ENCODE measurements at places on chromosomes 16 and 17.

DNA sequence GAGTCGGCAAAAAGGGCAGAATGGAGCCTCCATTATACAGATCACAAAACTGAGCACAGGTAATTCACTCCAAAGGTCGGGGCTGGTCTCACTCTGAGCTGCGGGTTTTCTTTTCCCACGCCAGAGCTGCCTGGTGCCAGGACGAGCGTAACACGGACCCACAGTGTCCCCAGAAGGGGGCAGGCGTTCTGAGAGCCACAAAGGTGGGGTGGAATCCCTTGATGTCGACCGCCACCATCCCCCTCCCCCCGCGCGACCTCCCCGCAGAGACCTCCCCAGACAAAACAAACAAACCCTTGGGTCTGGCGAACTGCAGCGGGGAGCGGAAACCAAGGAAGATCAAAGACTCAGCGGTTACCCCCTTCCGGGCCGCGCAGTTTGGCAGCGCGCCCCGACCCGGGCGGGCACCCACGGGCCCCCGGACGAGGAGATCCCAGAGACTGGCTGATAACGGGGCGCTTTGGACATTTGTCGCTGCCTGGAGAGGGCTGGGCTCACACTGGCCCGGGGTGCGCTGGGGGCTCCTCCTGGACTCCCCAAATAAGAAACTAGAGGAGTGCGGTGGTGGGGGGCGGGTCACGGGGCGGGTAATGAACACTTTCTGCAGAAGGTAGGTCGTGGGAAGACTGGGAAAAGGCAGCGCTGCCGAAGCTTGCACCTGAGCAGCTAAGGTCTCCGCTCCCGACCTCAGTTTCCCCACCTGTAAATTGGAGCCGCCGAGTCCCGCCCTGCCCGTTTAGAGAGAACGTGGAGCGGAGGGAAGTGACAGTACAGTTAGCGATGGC, 664 bp upstream of the NKD1 start:
- DNase-seq = no peak

DNA sequence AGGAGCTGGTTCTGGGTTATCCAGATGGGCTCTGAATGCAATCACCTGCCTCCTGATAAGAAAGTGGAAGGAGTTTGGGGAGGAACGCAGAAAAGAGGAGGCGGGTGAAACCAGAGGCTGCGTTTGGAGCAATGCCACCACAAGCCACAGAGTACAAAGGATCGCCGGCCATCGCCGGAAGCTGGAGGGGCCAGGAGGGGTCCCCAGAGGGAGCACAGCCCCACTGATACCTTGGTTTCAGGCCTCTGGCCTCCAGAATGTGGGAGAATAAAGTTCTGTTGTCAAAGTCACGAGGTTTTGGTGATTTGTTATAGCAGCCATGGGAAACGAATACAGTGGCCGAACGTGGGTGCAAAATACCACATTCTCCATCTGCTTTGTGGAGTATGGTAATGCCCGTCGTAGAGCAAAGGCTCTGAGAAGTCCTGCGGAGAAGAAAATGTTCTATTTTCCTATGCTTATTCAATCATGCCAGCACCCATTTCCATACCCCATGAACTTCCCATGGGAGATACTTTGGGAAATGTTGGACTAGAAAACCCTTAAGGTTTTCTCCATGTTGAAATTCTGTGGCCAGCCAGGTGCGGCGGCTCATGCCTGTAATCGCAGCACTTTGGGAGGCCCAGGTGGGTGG, 51.4 kb downstream of the ZDHHC7 start:
- DNase-seq = no peak

DNA sequence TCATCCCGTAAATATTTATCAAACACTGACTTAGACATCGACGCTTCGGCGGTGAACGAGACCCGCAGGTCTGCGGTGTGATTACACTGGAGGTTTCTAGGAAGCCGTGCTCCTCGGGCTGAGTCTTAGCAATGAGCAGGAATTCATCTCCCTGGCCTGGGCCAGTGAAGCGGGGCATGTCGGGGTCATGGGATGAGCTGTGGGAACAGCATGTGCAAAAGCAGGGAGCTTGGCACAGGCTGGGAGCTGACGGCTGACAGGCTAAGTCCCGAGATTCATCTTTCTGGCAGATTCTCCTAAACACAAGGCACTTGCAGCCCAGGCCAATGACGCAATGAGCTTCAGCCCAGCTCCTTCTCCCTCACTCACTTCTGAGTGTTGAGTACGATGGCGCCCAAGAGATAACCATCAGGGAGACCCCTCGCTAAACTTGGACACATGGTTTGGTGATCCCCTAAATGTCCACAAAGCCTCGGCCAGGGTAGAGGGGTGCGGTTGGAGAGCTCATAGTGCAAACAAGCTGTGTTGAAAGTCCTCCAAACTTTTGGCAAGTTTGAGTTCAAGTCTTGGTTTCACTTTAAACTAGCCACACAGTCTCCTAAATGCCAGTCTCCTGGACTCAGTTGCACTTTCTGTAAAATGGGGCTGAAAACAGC, 12.8 kb downstream of the CRISPLD2 start:
- peak; percentile 97 for DNase-seq

DNA sequence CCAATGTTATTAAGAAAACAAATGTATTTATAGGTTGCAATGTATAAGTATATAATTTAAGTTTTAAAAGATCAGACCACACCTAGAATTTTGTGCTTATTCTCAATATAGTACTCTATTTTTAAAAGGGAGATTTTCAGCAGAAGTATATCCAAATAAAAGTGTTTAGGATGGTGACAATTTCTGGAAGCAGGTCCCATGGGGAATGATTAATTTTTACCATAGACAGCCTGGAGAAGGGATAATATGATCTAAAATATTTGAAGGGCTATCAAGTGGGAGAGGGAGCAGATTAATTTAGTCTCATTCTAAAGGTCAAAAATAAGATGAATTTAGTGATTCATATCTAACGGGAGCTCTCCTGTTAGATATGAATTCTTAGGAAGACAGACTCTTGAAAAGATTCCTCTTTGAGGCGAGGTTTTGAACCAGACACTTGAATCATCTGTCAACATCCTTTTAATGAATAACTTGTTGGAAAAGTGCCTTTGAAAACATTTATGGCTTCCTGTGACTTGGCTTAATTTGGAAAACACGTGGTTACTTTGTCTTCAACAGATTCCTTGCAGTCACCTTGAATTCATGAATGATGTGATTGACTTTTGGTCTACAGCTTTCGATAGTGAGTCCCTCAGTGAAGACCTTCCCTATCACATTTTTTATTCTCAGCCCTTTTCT, 29.3 kb upstream of the SMIM36 start:
- no peak for DNase-seq

DNA sequence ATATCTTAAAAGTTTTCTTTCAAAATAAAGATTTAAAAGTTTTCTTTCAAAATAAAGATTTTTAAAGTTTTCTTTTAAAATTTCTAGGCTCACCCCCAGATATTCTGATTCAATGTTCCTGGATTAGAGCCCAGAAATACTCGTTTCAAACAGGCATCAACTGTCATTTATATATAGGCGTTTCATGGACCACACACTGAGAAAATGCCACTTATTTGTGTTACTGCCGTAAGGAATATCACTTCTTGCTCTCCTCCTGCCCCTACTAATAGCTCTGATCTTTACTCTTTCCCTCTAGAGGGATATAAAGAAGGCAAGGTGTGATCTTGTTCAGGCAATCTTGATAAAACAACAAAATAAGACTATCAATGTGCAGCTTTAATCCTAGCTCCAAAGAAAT, 1324.1 kb downstream of the CDH8 start:
- no peak for DNase-seq

DNA sequence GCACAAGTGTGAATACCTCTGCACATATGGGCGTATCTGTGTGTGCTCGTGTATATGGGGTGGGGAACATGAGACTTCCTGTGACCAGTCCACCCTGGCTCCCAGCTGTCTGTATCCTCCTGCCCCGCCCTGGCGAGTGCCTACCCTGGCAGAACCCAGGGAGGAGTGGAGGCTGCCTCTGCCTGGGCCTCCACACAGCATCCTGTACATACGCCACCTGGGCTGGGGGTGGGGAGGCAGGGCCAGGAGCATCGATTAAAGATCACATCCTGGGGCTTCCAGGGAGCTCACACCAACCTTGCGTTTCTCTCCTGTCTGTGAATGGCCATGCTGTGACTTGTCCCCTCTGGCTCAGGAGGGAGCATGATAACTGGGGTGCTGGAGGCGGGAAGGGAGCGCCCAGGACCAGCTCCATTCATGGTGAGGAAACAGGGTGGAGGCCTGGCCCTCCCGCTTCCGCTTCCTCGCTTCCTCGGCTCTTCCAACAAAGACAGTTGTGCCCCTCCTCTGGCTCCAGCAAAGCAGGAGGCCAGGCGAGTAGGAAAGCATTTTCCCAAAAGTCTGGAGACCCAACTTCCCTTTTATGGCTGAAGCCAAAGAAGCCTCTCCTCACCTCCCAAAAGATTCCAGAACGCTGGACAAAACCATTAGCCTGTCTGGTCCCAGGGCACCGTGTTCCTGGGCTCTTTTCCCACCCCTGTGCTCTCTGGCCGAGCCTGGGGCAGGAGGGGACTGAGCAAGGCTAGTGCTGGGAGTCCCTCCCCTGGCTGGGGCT, 22.9 kb downstream of the ADAM11 start:
- DNase-seq = peak; percentile 75

DNA sequence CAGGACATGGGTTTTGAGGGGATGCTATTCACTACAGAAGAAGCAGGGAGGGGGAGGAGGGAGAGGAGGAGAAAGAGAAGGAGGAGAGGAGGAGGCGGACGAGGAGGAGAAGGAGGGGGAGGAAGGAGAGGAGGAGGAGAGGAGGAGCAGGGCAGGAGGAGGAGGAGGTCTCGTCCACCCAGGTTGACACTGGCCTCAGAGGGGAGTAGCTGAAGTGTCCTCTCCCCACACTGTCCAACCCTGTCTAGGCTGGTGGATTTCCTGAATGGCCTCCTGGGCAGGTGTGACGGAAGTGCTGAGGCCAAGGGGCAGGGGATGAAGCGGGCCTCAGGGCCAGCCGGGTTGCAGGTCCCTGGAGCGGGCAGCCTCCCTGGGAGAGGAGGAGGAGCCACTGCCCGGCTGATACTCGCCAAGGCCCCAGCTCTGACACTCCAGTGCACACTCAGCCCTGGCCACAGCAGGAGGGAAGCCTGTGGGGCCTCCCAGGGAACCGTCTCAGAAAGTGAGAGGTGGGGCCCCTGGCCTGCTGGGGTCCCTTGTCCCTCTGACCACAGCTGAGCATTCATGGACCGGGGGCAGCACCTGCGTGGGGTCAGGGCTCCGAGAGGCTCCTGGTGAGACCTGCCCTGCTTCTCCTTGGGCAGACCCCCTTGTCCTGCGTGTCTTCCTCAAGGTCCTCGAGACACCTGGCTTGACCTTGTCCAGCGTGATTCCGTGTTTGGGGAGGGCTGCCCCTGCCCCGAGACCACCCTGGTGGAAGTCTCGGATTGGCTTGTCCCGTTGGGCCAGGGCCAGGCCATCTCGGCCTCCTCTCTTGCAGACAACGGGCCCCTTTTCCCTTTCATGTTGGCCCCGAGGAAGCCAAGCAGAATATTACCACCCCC, 200.6 kb upstream of the CIBAR2 start:
- no peak for DNase-seq

DNA sequence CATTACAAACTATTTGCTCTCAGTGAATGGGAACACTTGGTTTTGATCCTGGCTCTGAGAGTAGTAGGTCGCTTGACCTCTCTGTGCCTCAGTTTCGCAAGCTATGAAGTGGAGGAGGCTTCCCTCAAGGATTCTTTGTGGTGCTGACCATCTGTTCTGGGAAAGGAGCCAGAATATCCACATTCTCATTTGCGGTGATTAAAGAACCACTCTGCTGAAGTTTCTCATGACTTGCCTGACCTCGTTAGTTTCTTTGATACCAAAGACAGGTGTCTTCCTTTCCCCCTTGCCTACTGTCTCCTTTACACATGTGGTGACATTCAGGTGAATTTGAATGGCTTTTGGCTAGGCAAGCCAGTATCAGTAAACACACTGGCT, 116.0 kb downstream of the SNX29 start:
- DNase-seq = no peak

DNA sequence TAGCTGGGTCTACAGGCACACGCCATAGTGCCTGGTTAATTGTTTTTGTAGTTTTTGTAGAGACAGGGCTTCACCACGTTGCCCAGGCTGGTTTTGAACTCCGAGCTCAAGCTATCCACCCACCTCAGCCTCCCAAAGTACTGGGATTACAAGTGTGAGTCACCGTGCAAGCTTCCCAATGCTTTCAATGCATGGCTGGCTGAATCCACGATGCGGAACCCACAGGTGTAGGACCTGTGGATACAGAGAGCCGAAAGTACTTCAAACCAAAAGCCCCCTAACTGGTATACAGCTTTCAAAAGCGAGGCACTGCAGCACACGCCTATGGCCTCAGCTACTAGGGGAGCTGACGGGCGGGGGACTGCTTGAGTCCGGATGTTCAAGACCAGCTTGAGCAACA, 44.8 kb downstream of the METTL16 start:
- no peak for DNase-seq

DNA sequence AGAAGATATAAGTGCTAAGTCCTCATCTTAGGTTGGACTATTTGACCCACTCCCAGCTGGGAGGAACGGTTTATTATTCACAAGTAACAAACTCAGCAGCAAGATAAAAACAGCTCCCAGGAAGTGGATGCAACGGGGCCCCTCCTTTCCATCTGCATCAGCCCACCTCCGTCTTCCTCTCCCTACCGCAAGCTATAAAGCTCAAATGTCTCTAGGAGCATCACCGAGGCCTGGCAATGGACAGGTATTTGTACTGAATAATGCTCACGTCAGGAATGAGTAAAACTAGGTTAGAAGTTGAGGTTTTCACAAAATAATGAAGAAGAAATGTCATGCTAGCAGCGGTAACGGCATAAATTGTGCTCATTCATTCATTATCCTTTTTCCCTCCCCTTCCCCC, 408.7 kb upstream of the PSMD7 start:
- no peak for DNase-seq

DNA sequence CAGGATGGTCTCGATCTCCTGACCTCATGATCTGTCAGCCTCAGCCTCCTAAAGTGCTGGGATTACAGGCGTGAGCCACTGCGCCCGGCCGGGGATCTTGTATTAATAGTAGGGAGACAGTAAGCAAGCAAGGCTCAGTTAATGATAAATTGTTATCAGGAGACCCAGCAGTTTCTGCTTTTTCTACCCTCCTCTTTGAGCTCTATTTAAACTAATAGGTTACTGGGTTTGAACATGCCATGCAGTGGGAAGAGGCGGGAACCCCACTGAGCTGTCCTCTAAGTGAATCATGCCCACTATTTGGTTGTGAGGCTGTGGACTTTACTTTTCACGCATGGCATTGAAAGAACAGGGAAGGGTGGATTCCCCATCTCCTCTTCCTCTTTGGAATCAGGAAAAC, 223.9 kb downstream of the WWOX start:
- no peak for DNase-seq

DNA sequence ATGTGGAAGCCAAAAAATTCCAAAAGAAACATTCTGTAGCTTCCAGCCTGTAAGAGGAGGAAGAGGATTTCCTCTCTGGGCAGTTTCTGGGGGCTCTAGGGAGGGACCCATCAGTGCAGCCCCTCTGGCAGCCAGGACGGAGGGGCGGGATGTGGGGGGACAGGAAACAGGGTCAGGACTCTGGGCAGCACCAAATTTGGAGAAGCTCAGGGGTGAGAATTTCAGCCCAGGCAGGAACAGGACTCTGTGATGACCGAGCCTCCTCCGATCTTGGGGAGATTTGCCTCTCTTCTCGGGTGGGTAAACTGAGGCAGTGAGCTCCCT, 18.4 kb upstream of the CIBAR2 start:
- no peak for DNase-seq

- DNase-seq = no peak
These were observed 42.9 kb downstream of the PIGL start for GRCh38 chr17:16259926-16260325.

GRCh38 chr17:12727881-12728280, 61.4 kb upstream of the ARHGAP44 start:
- DNase-seq = no peak

- DNase-seq = no peak
These were observed 23.6 kb downstream of the ARHGAP44 start for GRCh38 chr17:12812877-12813276.
